ENCODE measurements at places on chromosomes 2 and 18.
A peak's percentile ranks its signal among the peaks of the same experiment; 100 is the strongest.

DNA sequence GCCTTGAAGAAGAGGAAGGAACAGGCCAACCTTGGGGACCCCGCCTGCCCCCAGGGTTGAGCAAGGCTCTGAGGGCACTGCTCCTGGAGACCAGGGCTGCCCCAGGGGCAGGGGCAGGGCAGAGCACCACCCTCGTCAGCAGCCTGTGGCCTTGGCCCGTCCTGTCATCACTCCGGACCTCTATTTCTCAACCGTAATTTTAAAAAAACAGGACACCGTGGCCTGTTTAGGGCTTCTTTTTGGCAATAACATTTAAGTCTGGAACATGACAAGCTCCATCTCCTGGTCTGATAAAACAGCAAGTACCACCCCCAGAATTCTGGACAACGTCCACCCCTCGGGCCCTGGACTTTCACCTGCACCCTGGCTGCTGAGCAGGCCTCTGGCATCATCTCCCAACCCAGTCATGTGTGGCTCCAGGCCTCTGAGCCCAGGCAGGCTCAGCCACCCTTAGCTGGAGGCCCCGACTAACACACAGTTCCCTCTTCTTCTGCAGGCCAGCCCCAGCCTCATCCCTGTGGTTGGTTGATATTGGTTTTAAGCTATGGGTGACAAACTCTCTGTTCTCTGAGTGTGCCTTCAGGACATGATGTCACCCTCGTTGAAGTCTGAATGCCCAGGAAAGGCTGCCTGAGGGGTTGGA lies 22.6 kb upstream of the ID2 start:
- no peak for DNase-seq

DNA sequence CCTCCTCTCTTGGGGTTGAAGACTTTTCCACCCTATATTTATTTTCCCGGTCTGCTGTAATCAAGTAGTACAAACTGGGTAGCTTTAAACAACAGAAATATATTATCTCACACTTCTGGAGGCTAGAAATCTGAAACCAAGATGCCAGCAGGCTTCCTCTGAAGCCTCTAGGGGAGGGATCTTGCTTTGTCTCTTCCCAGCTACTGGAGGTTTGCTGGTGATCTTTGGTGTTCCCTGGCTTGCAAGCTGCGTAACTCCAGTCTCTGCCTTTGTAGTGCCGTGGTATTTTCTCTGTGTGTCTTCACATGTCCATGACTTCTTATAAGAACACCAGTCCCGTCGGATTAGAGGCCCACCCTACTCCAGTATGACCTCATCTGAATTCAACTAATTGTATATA lies 44.4 kb downstream of the MYO3B start:
- no peak for DNase-seq

DNA sequence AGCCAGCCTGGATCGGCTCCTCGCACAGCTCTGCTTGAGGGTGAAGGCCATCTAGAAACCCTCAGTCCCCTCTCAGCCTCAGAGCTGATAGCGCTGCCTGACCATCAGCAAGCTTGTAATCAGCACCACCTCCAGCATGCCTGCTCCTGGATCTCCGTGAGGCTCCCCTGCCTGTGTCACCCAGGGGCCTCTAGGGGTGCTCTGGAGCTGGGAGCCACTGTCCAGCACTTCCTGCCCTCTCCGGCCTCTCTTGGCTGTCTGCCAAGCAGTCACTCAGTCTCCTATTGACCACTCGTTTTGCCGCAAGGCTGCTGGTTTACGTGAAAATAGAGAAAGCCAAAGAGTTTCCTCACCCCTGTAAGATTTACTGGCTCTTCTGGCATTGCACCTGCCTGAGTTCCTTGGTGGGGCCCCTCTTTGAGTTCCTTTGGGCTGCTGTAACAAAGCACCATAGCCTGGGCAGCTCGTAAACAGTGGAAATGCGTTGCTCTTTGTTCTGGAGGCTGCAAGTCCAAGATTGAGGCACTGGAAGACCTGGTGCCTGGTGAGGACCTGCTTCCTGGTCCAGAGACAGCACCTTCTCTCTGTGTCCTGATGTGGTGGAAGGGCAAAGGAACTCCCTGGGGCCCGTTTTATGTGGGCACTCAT lies 17.9 kb downstream of the CAPN10 start:
- DNase-seq = peak; percentile 85

DNA sequence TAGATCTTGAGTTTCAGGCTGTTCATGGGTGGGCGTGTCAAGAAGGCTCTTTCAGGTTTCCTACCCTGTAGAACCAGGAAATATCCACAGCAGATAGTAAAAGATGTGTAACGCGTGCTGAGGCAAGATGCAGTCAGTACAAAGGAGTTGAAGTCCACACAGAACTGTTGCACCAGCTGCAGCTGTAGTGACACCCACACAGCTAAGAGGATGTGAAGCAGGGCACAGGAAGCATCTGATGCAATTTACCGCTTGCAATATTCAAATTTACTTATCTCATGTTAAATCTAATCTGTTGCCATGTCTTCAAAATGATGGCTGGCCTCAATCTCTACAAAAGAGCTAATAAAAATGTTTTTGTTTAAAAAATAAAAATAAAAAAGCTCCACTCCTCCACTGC lies 132.8 kb downstream of the ARHGAP15 start:
- no peak for DNase-seq

DNA sequence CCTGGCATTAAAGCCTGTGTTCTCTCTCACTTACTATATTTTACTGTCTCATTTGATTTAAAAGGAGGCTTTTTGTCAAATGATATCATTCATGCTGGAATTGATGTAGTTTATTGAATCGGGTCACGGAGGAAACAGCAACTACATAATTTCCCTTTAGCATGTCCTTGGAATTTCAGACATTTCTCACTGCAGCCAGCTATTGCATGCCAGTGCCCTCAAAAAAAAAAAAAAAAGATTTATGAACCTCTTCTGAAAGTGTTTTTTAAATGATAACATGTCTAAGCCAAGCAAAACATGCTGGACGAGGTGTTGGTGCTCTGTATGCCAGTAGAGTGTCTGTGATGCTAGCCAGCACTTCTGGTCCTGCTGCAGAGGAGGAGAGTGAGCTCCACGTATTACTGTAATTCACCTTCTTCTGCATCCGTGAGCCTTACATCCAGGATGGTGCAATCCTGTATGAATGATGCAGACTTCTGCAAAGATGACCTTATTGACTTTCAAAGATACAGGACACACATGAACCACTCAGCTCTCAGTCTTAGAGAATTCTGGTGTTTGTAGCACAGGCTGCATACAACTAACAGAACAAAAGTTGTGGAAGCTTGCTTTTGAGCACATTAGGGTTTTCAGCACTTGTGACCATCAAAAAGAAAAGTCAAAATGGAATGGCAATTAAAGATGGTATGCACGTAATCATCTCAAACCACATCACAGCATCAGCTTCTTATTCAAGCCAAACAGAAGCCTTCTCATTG lies 31.1 kb downstream of the UGP2 start:
- no peak for DNase-seq

- no peak for DNase-seq
Observed at GRCh38 chr2:15981646-15982045, 41.3 kb downstream of the MYCN start.

DNA sequence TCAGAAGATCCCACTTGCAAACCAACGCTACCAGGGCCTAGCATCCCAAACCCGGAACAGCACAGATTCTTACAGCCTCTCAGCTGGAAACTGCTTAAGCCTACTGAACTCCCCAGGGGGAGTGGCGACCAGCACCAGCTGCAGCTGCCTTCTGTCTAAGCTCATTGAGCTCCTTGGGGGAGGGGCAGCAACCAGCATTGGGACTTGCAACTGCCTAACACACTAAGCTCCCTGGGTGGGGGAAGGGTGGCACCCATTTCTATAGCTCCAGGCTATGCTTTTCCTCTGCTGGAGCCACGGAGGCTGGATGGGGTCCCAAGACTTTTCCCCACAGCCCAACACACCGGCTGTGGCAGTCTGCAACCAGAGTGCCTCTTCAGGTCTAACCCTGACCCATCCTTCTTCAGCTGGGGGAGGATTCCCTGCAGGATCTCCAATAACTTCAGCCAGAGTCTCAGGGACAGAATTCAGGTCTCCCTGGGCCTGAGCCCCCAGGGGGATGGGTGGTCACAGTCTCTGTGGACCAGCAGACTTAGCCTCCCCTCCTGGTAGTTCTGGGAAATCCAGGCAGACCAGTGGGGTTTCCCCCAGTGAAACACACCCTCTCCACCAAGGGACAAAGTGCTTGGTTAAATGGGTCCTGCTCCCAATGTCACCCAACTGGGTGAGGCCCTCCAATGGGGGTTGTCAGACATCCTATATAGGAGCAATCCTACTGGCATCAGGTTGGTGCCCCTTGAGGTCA lies 45.9 kb upstream of the ITGA4 start:
- DNase-seq = no peak

- no peak for DNase-seq
Observed at GRCh38 chr2:236286873-236287545, 22.8 kb upstream of the ASB18 start.

GRCh38 chr2:215793747-215794595 lies 219.4 kb downstream of the MREG start:
- DNase-seq = peak; percentile 63

GRCh38 chr2:222017252-222017850 lies 281.4 kb downstream of the PAX3 start:
- DNase-seq = no peak
